Activated CD8-positive, alpha-beta memory T cell treated with anti-CD3 and anti-CD28 coated beads for 1 hour (primary cell): ENCODE measurements at places on chromosomes 1 and 21.

- DNase-seq, result peak; percentile 4
Measured at GRCh38 chr21:46368533-46369285, 44.8 kb downstream of the PCNT start.

- no peak for DNase-seq
Measured at GRCh38 chr1:45551684-45552083, 1.1 kb downstream of the AKR1A1 start.

DNA sequence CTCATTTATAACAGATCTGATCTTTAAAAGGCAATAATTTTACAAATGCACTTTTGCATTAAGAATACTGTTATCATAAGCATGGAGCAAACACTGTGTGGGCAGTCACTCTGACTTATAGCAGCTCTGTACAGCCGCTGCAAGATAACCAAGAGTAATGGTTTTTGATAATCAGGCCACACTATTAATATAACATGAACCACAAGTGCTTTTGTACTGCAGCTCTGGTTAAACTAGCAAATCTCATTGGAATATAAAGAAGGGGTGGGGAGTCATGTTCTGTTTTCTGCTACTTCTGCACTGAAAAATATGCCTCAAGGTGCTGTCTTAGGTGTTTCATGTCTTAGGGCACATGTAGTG, 357.4 kb downstream of the LMO4 start:
- DNase-seq, result no peak

DNA sequence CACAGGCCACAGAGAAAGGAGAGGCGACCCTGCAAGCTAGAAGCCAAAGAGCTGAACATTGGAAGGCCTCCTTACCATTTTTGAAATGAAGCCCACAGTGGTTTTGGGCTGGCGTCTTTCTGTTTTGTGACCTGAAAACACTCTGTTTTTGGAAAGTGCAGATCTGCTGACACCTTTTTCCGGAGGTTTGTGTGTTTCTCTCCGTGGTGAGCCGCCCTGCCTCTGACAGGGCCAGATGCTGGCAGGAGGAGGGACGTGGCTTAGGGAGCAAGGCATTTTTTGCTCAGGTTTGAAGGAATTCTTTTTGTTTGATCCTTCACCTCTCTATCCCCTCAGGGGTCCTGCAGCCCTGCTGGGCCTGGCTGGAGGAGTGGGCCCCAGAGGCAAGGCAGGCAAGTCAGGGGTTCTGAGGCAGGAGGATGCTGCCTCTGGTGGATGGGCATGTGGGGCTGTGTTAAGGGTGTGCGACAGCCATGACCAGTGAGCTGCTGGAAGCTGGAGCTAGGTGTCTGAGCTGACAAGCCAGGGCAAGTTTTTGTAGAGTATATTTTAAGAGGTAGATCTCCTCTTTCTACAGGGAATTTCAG, 133.8 kb downstream of the CAMTA1 start:
- DNase-seq, result no peak

DNA sequence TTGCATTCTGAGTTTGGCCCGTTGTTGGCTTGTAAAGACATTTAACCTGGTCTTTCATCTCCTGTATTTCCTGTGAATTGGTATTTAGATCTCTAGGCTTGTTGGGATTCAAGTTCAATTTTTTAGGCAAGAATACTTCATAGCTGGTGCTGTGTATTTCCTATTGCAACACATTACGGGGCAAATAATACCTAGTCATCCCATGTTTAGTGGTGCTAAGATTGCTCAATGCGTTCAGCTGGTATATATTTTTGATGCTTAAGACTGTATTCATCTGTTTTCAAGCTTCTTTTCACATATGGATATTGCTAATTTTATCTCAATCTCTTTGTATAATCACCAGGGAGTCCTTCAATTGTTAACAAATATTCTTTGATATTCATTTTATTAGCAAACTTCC, 87.5 kb upstream of the ZBTB18 start:
- no peak for DNase-seq

- DNase-seq, result no peak
Measured at GRCh38 chr1:238191170-238191569, 300.4 kb upstream of the ZP4 start.

DNA sequence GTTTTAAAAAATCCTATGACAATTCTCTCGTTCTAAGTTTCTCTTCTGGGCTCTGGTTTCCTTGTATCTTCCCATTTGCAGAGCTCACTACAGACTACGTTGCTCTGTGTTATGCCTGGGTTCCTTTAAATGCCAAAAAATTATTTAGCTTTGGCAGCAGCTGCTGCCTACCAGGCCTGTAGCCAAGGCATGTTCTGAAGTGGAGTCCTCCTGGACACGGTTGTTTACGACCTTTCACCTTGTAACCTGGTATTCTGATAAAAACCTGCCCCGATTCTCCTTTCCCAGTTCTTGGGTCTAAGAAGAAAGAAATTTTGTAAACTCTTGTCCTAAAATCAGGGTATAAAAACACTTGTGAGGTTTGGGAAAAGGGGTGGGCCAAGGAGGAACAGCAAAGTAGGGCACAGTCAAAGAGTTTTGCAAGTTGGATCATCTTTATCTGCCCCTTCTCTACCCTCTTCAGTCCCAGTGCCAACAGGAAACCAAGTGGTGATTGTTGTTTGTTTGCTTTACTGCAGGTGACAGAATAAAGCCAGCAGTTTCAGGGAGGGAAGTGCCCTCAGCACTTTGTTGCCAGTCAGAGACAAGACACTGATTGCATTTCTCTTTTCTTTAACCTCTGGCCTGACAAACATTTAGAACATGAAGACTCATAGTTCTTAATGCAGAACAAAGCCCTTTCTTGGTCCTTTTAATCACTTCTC, 3.1 kb upstream of the TXNIP start:
- no peak for DNase-seq

DNA sequence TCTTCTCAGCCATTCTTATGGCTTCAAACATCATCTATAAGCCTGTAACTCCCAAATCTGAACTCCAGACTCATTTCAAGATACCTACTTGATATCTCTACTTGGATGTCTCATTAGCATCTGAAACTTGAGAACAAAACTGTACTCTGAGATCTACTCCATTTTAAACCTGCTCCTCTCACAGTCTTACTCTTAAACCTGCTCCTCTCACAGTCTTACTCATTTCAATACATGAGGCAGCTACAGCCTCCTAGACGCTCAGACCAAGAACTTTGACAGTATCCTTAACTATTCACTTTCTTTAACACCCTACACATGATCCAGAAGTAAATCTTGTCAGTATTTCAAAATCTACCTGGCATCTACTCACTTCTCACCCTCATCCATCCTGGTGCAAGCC, 54.3 kb downstream of the NBPF6 start:
- DNase-seq, result no peak

DNA sequence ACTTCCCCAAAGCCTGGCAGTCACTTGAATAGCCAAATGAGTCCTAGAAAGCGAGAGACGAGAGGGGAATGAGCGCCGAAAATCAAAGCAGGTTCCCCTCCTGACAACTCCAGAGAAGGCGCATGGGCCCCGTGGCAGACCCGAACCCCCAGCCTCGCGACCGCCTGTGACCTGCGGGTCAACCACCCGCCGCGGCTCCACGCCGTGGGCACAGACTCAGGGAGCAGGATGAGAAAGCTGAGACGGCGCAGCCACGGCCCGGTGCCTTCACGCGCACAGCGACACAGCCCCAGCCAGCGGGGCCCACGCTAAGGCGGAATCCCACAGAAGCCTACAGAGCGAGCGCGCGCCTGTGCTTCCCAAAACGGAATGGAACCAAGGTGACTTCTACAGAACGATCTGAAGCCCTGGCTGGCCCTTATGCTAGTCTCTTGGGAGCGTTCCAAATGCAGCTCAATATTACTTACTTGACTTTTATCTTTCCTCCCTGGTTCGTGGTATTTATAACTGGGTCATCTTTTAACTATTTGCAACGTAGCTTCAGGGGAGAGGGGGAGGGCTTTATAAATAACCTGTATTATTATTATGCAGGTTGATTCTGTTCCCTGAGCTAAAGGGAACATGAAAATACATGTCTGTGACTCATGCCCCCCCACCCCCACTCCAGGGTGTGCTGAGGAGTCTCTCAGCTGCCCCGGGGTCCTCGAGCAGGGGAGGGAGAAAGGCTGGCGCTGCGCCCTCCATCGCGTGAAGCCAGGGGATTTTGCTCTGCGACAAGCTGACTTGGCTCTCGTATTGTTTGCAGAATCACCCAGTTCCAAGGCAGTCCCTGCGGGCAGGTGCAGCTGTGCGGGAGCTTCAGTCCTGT, 1.7 kb downstream of the TSPEAR start:
- DNase-seq, result no peak

DNA sequence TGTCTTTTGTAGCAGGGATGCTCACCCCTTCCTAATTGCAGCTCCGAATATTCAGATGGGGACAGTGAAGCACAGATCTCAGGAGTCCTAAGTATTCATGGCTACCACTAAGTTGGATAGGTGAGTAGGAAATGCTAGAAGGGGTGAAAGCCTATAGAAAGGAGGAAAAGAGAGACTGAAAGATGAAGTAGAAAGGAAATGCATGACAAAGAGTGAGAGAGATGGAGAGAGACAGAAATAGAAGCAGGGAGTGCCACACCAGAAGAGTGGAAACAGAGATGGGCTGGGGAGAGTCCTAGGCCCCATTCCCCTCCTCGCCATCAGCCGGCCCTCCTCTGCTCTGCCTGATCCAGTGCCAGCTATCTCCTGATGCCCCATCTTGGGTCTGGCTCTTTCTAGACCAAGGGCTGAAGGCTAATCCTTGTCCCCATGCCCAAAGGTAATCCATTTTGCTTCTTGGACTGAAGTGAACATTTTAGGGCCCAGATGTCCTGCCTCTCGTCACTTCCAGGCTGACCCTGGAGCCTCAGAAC, 2.0 kb downstream of the PEA15 start:
- DNase-seq, result no peak

GRCh38 chr21:35342440-35342839, 293.3 kb upstream of the RUNX1 start:
- DNase-seq, result no peak

- no peak for DNase-seq
Measured at GRCh38 chr1:224317383-224318045, 12.5 kb downstream of the NVL start.

DNA sequence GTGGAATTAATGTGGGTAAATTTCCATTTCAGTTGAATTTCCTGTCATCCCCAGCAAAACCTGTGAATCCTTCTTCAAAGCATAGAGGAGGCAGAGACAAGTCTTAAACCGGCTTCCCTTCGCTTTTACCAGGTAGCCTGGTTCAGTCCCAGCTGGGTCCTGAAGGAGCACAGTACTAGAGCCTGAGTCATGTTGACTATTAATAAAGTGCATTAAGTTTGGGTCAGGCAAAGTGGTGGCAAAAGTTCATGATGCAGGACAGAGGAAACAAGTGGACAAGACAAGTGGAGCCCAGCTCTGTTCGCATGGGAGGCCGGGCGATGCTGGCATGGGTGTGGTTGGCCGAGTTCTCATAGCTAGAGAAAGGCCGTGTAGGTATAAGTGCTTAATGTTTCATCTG, 150.4 kb downstream of the DYRK1A start:
- DNase-seq, result no peak

- DNase-seq, result no peak
Measured at GRCh38 chr1:244102468-244102867, 51.4 kb downstream of the ZBTB18 start.

DNA sequence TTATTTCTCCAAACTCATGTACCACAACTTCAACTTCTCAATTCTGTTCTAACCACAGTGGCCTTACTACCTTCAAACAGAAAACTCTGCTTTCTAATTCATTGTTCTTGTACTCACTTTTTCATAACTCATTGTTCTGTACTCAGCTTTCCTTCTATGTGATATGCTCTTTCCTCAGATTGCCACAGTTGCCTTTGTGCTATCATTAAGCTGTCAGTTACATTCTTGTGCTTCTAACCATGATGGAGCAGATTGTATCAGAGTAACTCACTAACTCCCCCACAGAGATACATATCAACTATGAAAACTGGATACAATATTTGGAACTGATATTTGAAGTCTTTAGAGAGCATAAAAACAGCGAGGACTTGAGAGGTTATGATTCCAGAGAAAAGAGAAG, 1213.7 kb downstream of the KCNT2 start:
- DNase-seq, result no peak

DNA sequence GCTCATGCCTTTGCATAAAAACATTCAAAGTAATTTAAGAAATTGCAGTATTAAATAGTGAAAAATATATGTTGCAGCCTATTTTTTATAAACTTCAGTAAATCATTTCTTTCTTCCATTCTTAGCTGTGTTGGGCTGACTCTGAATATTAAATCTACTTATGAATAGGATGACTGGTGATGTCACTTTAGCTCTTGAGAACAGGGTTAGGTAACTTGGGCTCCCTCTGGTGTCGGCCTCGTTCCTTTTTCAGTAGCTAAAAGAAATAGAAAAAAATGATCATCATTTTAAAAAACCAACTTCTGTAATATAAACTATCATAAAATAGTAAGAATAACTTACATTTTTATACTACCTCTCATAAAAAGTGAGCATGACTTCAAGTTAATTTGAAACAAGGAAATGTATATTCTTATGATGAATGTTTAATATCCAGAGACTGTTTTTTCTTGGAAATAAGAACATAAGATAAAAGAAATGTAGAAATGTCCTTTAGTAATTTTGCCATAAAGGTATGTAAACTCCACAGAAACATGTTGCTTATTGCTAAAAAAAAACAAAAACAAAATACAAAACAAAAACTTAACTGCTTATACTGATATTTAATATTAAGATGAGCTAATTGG, 26.8 kb upstream of the NCAM2 start:
- DNase-seq, result no peak

- peak; percentile 9 for DNase-seq
Measured at GRCh38 chr1:117754061-117754969, 148.5 kb downstream of the TENT5C start.

GRCh38 chr1:160082487-160082886, 1.1 kb downstream of the KCNJ9 start:
- DNase-seq, result no peak

- no peak for DNase-seq
Measured at GRCh38 chr1:248750496-248750895, 5.1 kb downstream of the LYPD8 start.

GRCh38 chr21:35349376-35350080, 300.4 kb upstream of the RUNX1 start:
- no peak for DNase-seq

DNA sequence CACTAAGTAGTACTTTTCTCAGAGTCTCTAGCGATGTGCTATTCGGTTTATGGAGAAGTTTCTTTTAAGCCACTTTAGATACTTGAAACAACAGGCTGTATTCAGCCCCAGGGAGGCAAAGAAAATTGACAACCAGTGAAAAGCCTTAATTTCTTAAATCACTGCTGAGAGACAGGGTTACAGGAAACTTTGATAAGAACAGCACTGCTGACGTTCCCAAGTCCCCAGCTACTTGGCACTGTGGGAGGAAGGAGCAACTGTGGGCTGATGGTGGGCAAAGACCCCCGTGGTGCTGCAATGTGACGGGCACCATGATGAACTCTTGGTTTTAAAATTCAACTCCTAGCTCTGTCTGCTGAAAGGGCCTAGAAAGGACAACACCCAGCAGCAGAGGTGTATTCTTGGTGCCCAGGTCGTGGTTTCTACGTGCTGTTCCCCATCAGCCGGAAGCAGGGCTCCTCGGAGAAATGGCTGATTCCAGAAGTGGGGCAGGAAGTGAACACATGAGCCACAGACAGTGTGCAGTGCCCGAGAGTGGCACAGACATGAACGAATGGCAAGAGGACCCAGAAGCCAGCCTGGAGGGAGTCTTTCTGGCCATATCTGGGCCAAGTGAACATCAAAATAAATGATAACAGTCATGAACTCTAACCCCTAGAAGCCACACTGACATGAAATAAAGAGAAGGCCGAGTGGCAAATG, 5.3 kb downstream of the PTTG1IP start:
- DNase-seq, result no peak
